ENCODE measurements at places on chromosomes 5 and 9.

DNA sequence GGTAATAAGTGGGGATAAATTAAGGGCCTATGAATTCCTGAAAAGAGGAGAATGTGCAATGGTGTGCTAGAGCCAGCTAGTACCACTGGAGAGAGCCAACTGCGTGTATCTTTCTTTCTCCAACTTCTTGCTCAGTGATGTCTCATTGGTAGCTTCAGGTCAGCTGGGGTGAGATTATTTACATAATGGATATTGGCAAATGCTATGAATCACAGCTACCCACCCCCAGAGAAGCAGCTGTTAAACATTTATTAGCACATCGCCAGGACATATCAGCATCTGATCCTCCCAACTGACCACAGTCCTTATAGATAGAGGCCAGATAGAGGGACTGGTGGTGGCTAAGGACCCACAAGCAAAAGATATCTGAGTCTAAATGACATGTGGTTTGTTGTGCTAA lies 421.3 kb downstream of the ACTL7B start:
- no peak for DNase-seq

DNA sequence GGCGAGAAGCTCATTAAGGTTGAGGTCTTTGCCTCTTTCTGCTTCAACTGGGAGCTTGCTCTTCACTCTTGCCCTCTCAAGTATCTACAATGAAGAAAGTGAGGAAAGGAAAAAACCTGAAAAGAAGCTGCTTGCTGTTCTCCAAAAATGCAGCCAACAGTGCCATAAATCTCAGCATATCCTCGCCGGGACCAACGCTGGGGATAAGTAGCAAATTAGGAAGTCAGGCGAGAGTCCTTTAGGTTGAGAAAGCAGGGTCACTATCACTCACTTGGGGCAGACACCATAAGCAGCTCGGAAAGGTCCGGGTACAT lies 399 bp downstream of the NUP155 start:
- no peak for DNase-seq

- no peak for DNase-seq
Observed at GRCh38 chr9:95140821-95141220, 176.7 kb downstream of the FANCC start.

- DNase-seq, result peak; percentile 69
Observed at GRCh38 chr9:121463026-121463807, 36.4 kb downstream of the GGTA1 start.

- DNase-seq, result no peak
Observed at GRCh38 chr5:139082813-139083498, 115.2 kb downstream of the SIL1 start.

GRCh38 chr9:90878562-90878961 lies 76.9 kb downstream of the SYK start:
- DNase-seq, result no peak

GRCh38 chr9:88739373-88739772 lies 204.4 kb downstream of the NXNL2 start:
- no peak for DNase-seq

GRCh38 chr5:150283904-150284303 lies 5.7 kb downstream of the CAMK2A start:
- no peak for DNase-seq

DNA sequence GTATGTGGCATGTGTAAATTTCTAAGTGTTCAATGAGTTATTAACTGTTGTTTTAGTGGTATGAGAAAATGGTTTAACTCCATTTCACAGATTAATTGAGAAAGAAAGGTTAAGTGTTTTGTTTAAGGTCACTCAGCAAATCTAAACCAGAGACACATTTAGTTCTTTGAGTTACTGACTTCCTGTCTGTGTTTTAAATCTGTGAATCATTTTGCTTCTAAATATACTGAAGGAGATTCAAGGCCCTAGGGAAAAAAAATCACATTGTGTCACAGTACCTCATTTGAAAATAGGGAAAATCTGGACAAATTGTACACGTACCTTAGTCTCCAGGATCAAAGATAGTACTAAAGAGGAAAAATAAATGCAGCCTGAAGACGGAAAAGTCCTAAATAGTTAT lies 368.2 kb downstream of the TMEM161B start:
- DNase-seq, result no peak

GRCh38 chr9:98826716-98827115 lies 19.2 kb downstream of the GALNT12 start:
- no peak for DNase-seq

DNA sequence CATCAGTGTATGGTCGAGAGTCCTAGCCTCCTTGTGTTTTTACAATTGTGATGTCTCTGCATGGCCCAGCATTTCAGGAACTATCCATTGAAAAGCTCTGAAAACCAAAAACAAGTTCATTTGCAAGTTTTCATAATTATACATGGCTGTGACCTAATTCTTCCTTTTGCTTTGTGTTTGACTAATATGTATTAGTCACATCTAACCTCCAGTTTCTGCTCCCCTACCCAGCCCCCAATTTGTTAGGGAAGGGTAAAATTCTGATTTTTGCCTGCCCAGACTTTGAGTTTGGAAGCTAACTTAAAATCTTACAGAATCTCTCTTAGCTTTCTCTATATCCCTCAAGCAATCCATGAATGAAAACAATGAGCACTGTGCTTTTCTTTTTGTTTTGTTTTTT lies 128.2 kb upstream of the SEMA6A start:
- no peak for DNase-seq

DNA sequence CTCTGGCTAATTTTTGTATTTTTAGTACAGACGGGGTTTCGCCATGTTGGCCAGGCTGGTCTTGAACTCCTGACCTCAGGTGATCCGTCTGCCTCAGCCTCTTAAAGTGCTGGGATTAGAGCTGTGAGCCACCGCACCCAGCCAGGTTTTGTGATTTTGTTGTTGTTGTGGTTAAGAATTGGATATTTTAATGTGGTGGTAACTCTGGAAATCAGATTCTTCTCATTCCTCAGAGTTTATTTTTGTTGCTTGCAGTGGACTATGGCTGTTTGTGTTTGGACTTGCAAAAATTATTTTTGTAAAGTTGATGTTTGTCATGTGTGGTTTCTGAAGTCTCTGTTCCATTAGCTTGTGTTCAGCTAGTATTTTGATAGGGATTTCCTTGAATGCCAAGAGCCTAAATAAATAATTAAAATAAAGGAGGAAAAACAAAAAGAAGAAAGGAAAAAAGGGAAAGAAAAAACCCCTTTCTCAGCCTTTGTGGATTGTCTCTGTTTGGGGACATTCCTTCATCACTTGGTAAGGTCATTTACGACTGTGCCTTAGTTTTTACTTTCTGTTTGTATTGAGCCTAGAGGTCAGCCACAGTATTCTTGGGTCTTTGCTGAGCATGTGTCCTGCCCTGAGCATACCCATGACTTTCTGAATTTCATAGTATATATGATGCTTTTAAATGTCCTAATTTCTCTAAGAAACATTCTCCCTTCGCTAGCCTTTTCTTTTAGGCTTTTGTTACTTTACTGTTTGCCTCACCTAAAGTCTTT lies 37.3 kb downstream of the PBX3 start:
- DNase-seq, result peak; percentile 24

- DNase-seq, result no peak
Observed at GRCh38 chr9:100222674-100223073, 123.6 kb downstream of the INVS start.

DNA sequence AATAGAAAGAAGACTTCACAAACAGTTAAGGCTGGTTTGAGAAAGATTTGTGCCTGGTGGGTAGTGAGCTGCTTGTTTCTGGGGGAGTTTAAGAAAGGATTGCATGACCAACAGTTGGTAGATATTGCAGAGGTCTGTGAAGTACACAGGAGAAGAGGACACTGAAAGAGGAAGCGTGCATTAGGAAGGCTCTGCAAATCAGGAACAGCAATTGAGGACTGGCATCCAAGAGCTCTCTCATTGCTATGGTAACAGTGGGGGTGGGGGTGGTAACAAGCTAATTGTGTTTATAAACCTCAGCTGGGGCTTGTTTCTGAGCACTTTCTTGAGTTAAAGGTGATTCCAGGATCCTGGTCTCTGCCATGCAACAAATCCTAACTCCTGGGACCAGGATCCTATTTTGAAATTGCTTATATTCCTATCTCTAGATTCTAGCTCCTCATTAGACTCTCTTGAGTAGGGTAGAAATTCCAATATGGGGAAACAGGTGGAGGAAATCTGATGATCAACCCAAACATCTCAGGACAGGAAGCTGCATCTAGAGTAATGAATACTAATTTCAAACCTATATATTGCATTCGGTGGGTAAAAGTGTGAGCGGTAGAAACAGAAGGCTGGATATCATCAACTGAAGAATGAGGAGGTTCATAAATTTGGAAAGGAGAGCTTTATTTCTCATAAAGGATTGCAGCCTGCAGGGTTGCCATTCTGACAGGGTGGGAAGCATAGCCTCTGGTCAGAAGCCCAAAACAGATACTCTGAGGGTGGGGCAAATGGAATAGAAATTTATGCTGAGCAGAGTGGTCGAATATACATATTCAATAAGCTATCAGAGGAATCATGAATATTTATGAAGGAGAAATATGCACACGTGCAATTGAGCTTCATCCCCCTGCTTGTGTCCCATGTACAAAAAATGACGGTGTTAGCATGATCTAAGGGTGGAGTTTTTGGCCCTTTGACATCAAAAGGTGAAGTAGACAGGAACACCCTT lies 79.4 kb downstream of the PTTG1 start:
- DNase-seq, result no peak

DNA sequence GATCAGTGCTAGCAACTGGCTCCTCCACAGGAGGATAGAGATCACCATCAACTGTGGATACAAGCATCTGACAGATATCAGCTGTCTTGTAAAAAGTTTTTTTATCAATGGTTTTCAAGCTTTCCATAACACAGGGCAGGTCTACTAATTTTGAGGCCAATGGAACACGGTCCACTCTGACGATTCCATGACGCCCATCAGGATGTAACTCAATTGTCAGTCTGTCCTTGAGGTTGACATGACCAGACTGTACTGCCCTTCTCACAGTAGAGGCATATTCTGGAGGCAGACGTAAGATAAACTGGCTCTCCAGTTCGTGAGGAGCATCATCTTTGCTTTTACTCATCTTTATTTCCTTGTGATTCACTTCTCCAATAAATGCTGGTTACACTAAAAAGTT lies 885 bp downstream of the TAF7 start:
- DNase-seq, result no peak

- DNase-seq, result no peak
Observed at GRCh38 chr9:86642721-86643120, 288.5 kb upstream of the TUT7 start.

All from brain microvascular endothelial cell (primary cell).